NCI-H1417 (cell line): ENCODE measurements at places on chromosomes 1 and 21.
A peak's percentile ranks its signal among the peaks of the same experiment; 100 is the strongest.

DNA sequence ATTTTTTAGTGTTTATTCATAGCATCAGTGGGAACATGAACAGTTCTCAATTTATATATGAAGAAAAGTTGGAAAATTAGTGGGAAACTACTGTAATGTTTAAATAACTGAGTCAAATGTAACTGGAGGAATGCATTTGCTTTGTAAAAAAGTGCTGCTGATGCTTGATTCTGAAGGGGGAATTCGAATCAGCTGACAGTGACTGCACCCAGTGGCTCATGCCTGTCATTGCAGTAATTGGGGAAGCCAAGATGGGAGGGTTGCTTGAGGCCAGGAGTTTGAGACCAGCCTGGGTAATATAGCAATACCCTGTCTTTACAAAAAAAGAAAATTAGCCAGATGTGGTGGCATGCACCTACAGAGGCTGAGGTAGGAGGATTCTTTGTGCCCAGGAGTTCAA lies 398.4 kb downstream of the ZP4 start:
- no peak for DNase-seq

- DNase-seq = peak; percentile 84
Observed at GRCh38 chr1:110135666-110136065, 14.6 kb upstream of the SLC6A17 start.

DNA sequence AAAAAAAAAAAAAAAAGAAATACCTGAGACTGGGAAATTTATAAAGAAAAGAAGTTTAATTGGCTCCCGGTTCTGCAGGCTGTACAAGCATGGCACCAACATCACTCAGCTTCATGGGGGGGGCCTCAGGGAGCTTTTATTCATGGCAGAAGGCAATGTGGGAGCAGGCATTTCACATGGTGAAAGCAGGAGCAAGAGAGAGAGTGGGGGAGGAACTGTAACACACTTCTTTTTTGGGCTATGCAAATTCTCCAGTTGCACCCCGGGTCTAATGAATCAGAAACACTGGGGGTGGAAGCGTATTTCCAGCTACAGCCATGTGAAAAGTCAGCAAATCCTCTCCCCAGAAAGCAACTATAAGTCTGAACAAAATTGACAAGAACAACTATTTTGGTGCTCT lies 11.8 kb upstream of the SOD1 start:
- DNase-seq = no peak

- peak; percentile 41 for DNase-seq
Observed at GRCh38 chr1:201183209-201183608, 7.4 kb upstream of the IGFN1 start.

- no peak for DNase-seq
Observed at GRCh38 chr1:88035578-88035977, 648.5 kb upstream of the PKN2 start.

DNA sequence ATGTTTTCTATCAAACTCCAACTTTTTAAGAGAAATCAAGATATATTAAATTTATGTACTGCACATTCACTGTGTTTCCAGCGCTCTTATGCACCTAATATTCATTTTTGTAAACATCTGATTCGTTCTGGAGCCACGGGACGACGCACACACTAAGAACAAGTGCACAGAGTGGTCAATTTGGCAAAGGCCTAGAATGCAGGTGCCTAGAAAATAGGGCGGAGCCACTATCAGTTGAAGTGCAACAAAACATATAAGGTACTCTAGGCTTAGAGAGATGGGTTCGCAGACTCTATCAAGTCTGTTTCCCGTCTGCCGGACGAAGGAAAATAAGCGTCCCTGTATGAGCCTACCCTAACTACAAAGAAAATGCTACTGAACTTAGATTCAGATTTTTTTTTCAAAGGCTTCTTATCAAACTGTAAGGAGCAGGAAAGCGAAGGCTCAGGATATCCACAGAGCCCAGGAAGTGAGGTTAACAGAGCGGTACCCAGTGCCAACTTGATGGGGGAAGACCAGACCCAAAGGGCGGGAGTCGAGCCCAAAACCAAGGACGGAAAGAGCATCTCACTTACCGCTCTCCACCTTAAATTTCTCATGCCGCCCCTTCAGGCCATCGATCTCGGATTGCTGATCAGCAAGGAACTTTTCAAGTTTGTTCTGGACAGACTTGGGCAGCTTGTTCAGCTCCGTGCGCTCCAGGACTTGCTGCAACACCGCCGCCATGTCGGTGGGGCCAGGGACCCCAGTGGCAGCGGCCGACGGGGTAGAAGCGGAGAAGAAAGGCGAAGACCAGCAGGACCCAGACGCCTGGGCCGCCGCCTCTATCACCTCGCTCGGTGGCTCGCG lies 526 bp downstream of the TPR start:
- DNase-seq = peak; percentile 74

DNA sequence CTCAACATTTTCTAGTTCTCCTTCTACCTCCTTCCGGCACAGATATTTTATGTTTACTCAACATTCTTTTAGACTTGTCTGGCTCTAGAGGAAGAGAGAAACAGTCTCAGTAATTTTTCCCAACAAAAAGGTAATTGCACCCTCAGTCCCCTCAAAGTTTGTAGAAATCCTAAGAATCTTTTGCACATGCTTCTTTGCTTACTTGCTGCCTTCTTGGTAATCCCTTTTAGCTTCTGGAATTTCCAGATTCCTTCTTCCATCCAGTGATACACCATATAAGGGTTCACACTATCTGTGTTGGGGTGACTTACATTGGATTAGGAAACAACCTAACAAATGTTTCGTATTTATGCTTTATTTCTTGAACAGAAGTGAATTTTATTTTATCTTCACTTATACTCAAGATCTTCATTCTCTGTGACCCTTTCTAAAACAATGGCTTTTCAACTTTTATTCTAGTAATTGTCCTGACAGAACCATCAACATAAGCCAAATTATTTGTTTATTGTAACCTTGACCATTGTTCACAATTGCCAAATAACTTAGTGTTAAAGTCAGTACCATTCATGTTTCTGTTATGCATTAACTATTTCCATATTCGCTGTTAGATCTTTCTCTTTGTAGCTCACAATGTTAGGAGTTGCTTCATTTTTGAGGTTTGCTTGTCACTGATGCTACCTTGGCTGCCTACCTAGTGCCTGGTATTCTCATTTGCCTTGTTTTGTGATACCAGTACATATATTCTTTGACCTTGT lies 238.1 kb downstream of the HMCN1 start:
- no peak for DNase-seq

- peak; percentile 64 for DNase-seq
Observed at GRCh38 chr1:119275145-119276134, 93.1 kb upstream of the HAO2 start.

GRCh38 chr1:58764294-58764978 lies 19.4 kb downstream of the JUN start:
- no peak for DNase-seq

DNA sequence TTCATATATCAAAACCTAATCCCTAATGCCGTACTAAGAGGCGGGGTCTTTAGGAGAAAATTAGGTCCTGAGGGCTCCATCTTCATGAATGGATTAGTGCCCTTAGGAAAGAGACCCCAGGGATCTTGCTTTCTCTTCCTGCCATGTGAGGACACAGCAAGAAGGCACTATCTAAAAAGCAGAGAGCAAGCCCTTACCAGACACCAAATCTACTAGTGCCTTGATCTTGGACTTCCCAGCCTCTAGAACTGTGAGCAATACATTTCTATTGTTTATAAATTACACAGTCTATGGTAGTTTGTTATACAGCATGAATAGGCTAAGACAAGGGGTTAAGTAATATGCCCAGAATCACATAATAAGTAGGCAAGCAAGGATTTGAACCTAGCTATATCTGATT lies 42.9 kb downstream of the STYXL2 start:
- no peak for DNase-seq

- DNase-seq = peak; percentile 65
Observed at GRCh38 chr1:32394890-32395432, 720 bp upstream of the BSDC1 start.

GRCh38 chr1:219924342-219924741 lies 4.0 kb downstream of the SLC30A10 start:
- no peak for DNase-seq

- DNase-seq = no peak
Observed at GRCh38 chr1:72281637-72282270, 585 bp downstream of the NEGR1 start.

DNA sequence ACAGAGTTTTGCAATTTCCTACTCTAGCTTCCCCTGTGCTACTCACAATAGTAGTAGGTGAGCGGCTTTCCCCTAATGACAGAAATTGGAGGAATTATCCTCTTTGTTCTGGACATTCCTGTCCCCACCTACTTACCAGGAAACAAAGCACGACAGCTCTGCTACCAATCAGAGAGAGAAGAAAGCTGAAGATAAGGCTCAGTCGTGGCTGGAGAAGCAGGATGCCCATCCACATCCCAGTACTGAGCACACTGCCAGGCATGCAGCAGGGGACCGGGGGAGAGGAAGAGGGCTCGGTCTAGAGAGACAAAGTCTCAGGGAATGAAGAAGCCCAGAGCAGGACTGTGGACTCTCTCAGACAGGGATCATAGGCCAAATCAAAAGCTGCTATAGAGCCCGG lies 134.1 kb upstream of the KRTAP19-8 start:
- DNase-seq = no peak

DNA sequence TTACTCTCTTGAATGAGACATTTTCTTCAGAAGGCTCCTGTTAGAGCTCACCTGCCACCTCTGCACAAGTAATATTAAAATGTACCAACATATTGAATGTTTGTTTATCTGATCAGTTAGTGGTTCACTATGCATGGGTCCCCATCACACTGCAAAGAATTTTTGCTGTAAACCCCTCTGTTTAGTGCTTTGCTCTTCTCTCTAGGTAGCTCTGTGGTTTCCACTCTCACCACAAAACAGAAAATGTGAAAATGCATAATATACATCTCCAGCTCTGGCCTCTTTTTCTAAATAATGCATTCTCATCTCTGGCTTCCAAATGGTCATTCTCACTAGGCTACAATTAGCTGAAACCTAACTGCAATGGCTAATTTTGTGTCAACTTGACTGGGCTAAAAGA lies 176.7 kb downstream of the TRIM33 start:
- DNase-seq = no peak

- DNase-seq = no peak
Observed at GRCh38 chr1:235910357-235911299, 43.9 kb upstream of the LYST start.

DNA sequence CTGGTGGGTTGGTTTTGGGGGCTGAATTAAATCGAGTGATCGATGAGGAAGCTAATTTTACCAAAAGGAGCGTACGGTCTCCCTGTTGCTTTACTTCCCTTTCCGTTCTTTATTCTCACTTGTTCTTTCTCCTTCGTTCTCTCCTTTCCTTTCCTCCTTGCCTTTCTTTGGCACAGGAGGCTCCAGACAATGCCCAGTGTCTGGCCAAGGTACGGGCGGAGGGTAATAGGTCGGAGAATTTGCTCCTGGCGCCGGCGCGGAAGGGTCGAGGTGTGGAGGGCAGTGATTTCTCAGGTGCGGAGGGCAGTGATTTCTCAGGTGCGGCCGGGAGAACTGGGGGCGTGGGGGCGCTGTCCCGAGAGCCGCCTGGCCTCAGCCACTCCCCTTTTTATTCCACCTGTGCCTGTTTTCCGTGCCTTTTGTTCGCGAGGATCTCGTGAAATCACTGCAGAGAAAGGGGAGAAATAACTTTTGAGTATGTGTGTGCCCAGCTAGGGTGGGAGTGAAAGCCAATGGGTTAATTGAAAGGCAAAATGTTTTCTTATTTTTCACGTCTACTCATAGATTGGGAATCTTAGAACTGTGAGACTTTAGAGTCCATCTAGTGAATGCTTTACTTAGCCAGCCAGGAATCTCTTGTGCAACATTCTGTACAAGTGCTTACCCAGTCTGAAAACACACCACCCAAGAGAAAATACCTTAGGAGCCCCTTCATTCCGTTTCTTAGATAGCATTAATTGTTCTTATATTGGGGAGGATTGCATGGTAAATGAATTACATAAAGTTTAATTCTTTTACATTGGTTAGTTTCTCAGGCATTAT lies 1.3 kb downstream of the FNBP1L start:
- DNase-seq = peak; percentile 42

- DNase-seq = peak; percentile 68
Observed at GRCh38 chr1:220298470-220299205, 26.4 kb upstream of the RAB3GAP2 start.

GRCh38 chr1:3978990-3979325 lies 78.9 kb upstream of the C1orf174 start:
- no peak for DNase-seq

DNA sequence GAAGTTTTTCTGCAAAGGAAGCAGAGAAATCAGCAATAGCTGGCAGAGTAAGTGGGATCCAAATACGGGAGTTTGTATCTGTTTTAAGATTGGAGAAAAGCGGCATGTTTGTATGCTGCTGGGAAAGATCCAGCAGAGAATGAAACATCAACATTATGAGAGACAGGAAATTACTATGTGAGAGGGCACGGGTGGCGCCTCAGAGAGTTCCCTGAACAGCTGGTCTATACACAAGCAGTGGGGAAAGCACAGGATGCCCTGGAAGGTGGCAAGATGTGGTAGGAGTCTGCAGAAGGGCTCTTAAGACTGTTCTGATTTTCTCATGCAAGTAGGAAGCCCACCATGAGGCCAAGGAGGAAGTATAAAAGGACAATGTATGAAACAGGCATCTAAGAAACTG lies 130.4 kb downstream of the RERE start:
- no peak for DNase-seq

- DNase-seq = no peak
Observed at GRCh38 chr21:15788847-15789523, 59.2 kb downstream of the USP25 start.

GRCh38 chr1:53281133-53281532 lies 42.8 kb upstream of the MAGOH start:
- DNase-seq = peak; percentile 6

- DNase-seq = peak; percentile 62
Observed at GRCh38 chr1:41783189-41783639, 135.5 kb downstream of the HIVEP3 start.

DNA sequence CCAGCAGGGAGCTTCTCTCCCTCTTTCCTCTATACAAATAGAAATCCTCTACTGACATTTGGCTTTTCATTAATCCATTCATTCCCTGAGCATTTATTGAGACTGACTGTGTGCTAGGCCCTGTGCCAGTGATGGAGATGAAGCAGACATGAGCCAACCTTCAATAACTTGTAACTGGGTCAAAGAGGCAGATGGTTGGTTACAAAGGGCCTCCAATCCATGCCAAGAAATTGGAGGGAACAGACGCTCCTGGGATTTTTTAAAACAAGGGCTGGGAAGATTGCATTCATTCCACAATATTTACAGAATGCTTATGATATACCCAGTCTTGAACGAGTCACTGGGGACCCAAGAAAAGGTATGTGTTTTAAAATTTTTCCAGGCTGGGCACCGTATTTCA lies 6.2 kb downstream of the HPCAL4 start:
- DNase-seq = no peak

- no peak for DNase-seq
Observed at GRCh38 chr1:40829631-40830245, 32.4 kb downstream of the CITED4 start.

GRCh38 chr1:248047008-248047407 lies 372 bp downstream of the OR2L3 start:
- no peak for DNase-seq

- DNase-seq = no peak
Observed at GRCh38 chr1:5223206-5223605, 568.8 kb downstream of the AJAP1 start.

DNA sequence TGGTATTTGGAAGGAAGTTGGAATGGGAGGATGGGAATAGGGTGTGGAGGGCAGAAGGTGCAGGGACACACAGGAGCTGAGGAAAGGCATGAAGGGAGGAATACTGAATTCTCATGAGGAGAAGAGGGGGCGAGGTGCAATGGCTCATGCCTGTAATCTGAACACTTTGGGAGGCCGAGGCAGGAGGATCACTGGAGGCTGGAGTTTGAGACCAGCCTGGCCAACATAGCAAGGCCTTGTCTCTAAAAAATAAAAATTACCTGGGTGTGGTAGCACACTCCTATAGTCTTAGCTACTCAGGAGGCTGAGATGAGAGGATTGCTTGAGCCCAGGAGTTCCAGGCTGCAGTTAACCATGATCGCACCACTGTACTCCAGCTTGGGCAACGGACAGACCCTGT lies 117.3 kb downstream of the DTL start:
- no peak for DNase-seq
